ENCODE measurements at places on chromosomes 13 and 19.

DNA sequence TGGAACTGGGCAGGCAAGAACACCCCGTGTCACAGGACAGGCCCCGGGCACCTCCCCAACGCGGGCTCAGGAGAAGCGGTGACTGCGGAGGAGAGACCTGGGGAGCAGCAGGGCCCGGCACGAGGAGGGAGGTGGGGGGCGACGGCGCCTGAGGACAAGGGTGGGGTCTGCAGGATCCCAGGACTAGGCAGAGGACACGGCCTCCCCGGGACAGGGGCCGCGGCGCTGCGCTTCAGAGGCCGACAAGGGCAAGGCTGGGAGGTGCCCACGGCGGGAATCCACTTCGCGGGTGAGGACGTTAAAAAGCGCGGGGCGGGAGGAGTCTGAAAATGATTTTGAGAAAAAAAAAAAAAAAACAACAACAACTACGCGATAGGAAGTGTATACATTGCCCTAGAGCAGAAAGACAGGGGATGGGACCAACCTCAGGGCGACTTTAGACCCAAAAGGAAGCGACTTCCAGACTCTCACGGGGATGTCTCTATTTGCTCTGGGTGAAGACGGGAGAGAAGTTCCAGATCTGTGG, 44.9 kb downstream of the ZNF611 start:
- no peak for DNase-seq

DNA sequence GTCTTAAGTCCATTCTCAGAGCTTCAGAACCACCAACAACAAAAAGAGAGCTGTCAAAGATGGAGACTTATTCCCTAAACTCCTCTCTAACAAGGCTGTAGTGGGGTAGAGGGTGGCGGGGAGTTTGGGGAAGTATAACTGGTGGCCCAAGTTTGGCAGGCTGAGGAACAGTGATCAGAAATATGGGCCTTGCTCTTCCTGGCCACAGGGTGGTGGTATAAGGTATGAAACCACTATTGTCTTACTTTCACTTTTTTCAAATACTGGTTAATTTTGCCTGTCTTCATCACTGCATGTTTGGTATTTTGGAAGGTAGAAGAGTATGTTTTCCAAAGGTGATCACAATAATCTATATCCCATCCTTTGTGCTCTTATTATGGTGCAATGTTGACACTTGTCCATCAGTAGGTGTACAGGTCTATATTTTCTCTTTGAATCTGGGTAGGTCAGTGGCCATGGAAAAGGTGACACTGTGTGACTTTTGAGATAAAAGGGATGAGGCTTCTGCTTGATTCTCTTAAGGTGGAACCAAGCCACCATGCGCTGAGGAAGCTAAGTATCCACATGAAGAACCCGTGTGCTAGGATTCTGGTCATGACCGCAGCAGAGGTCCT, 23.2 kb upstream of the GPC5 start:
- no peak for DNase-seq

DNA sequence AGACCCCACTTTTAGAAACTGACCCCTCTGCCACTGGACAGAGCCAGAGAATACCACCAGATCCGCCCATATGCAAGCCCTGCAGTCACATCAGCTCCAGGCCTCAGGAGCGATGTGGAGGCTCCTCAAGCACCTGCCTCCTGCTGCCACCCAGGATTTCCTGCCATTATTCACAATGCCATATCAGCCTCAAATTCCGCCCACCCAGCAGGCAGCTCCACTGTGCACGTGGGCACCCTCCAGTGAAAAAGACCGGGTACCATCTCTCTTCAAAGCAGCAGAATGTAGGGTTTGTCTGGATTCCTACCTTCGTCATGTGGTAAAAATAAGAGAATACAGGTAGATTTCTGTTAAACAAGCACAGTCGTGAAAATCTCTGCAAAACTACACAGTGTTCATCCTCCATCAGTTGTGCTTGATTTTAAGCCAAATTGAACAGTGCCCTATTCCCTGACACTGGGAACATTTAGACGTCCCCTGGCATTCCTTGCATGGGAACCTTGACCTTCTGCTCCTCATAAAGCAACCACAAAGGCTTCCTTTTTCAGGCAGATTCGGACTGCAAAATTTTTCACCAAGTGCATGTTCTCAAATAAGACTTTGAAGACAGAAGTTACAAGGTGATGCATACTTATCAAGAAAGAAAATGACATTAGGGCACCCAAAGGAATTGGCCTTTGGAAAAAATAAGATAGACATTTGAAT, 56.4 kb downstream of the FAM124A start:
- no peak for DNase-seq

DNA sequence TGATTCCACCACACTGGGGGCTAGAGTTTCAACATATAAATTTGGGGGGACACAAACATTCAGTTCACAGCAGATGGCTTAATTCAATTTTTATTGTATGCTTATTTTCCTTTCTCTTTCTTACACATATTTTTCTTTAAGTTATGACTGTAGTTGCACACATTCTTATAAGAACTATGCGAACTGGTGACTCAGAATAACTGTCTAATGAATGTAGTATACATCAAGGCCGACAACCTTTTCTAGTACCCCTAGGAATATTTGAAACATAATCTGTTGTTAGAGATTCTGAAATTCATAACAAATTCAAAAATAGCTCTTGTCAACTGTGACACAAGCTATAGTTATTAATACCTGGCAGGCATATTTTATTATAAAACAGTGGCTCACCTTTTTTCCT, 695.6 kb downstream of the PCDH9 start:
- no peak for DNase-seq

- DNase-seq, result no peak
These were observed 2.0 kb downstream of the FBL start for GRCh38 chr19:39843919-39844793.

DNA sequence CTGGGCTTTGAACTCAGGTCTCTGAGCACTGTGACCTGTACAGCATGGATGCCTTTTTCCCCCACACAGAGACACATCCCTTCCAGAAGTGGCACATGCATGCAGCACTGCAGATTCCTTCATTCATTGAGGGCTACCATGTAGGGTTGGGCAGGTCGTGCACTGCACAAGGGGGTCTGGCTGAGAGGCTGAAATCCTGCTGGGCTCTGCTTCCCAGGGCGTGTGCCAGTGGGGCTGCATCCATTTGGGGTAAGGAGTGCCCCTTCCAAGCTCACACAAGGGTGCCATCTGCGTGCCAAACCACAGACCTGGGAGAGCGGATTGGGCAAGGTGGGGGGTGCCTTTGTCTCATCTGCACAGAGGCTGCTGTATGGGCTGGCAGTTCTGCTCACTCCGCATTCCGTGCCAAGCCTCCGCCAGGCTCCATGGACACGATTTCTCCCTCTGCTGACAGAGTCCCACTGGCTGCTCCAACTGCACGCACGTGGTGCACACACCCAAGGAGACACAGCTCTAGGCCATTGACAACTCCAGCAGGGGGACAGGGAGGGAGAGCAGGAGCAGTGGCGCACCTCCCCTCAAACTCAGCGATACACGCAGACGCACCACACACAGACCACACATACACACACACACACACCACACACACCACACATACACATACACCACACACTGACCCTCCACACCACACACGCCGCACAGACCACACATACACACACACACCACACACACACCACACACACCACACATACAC, 4.5 kb upstream of the SHISA7 start:
- no peak for DNase-seq

DNA sequence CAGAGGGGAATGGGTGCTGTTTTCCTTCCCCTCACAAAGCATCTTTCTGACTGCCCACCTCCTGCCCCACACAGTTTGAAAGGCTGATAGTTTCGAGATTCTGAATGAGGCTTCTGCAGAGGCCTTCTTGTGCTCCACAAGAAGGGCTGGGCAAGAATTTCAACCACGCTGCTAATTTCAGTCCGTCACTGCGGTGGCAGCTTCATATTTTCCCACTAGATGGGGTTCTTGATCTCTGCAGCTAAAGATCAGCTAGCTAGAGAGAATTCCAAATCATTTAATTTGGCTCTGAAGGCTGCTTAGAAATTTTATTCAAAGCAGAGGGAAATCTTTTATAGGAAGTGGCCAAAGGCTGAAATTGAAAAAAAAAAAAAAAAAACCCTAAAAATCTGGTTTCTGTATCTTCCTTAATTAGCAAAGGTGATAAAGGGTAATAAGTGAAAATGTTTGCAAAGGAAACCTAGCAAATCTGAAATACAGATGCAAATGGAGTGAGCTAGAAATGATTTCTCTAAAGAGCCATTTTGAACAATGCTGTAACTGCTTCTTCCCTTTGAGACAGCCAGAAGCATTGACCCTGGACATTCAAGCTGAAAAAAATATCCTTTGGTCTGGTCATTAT, 38.0 kb upstream of the C13orf42 start:
- no peak for DNase-seq

- no peak for DNase-seq
These were observed 17.0 kb upstream of the INTS6 start for GRCh38 chr13:51469790-51470189.

DNA sequence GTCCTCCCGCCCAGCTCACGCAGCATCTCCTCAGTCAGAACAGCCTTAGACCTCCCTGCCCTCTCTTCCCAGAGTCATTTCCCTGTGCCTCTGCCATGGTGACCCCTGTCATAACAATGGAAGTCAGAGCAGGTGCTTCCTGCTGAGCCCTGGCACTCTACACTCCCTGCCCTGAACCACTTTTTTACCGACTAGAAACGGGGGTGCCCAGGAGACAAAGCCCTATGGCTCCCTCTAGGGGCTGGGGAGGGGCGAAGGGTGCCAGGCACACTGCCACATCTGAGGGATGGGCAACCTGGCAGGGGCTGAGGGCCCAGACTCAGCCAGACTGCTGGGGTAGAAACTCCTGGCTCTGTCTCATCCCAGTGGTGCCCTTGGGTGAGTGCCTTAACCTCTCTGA, 16.4 kb downstream of the ZNF574 start:
- DNase-seq, result no peak

- no peak for DNase-seq
These were observed 305.5 kb downstream of the DCT start for GRCh38 chr13:94174009-94174408.

GRCh38 chr19:50679177-50680125, 30.2 kb downstream of the C19orf81 start:
- no peak for DNase-seq

DNA sequence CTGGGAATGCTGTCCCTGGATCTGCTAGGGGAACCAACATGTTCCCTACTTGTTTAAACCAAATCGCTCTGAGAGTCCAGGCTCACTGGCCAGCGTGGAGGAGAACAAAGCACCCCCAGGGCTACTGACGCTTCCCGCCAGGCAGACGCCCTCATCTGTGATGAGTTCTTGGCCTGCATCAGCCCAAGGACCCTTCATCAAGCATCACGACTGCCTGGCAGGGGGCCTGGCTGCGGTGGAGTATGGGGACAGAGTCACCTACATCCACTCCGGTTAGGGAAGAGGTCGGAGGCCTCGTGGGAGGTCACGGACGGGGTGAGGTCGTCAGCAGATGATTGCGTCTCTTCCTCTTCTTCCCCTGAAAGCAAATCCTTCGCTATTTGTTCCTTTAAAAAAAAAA, 17.7 kb downstream of the MIER2 start:
- DNase-seq, result no peak

DNA sequence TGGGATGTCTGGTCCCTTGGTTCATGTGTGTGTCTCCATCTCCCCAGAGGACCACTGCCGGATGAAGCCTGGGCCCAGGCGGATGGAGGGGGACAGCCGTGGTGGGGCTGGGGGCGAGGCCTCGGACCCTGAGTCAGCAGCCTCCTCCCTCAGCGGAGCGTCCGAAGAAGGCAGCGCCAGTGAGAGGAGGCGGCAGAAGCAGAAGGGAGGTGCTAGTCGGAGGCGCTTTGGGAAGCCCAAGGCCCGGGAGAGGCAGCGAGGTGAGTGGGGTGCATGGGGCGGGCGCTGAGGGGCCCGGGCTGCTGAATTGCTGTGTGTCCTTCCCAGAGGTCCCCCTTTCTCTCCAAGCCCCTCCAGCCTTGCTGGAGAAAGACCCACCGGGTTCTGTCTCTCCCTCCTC, 3.2 kb downstream of the CCDC106 start:
- no peak for DNase-seq

- no peak for DNase-seq
These were observed 6.8 kb downstream of the CDX2 start for GRCh38 chr13:27962128-27962841.

DNA sequence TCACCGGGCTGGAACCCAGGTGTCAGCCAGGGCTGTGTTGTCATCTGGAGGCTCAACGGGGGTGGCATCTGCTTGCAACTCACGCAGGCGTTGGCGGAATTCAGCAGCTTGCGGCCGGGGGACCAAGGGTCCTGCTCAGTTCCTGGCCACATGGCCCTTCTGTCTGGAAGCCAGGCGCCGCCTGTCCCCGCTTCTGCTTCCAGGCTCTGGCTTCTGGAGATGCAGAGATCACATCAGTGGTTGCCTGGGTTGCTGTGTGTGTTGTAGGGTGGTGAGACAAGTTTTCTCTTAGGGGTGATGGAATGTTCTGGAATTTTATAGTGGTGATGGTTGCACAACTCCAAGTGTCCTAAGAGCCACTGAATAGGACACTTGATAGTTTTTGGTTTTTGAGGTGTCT, 5.0 kb downstream of the ADAT3 start:
- no peak for DNase-seq

GRCh38 chr19:14368011-14368513, 13.2 kb upstream of the ADGRE5 start:
- DNase-seq, result no peak

GRCh38 chr13:112103961-112104880, 37.3 kb downstream of the SOX1 start:
- no peak for DNase-seq

DNA sequence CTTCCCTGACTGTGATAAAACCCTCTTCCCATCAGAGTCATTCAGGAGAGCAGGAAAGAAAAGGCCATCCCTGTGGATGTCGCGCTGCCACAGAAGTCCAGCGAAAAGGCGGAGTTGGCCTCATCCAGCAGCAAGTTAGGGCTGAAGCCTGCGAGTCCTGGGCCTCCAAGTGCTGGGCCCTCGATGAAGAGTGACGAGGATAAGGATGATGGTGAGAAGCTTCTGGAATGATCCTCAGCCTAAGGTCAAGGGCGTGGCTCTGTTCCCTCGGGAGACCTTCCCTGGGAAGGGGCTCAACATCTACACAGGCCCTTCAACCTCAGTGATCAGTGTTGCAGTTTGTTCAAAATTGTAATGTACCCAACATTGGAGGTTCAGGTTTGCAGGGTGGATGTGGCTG, 22.3 kb downstream of the TEX29 start:
- no peak for DNase-seq

DNA sequence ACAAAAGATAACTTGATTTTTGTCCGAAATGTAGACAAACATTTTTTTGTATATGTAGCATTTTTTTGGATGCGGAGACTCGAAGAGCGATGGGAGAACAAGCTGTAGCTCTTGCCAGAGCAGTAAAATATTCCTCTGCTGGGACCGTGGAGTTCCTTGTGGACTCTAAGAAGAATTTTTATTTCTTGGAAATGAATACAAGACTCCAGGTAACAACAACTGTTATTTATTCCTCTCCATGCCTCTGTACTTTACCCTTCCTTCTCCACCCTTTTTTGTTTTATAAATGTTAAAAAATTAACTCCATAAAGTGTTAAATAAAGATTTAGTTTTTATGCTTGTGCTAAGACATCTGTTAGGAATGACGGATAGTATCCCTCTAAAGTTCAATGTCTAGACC, 184.2 kb downstream of the PCCA start:
- DNase-seq, result no peak
